ENCODE measurements at places on chromosomes 2 and 18.

DNA sequence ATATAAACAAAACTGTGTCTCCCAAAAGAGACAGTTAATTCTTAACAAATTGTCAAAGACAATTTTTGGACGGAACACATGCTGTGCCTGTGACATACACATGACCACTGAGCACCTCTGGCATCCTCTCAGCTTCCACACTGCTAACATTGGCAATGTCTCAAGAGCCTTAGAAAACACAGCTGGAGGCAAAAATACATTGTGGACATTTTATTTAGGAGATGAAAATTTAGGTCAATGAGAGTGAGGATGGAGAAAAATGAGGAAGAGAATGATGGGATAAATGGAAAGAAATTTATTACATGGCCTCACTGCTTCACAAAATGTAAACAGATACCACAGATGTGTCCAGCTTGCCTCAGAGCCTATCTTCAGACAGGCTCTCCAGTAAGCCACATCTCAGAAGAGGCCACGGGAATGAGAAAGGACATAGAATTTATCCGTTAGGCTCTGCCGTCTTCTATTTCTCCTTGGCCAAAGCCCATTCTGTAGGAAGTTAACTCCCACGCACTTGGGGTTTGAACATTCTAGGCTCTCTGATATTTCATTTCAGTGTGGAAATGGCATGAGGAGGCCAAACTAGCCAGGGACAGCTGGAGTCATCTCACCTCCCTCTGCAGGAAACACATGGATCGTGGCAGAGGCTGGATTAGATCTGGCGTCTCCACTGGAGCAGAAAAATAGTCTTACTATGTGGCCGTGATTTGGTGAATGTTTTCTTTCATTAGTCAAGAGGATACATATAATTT, 519.4 kb upstream of the DSEL start:
- DNase-seq, result no peak

GRCh38 chr2:10132596-10132995, 10.1 kb downstream of the RRM2 start:
- DNase-seq, result no peak

GRCh38 chr18:75915941-75916623, 488.6 kb upstream of the SMIM21 start:
- DNase-seq, result no peak

DNA sequence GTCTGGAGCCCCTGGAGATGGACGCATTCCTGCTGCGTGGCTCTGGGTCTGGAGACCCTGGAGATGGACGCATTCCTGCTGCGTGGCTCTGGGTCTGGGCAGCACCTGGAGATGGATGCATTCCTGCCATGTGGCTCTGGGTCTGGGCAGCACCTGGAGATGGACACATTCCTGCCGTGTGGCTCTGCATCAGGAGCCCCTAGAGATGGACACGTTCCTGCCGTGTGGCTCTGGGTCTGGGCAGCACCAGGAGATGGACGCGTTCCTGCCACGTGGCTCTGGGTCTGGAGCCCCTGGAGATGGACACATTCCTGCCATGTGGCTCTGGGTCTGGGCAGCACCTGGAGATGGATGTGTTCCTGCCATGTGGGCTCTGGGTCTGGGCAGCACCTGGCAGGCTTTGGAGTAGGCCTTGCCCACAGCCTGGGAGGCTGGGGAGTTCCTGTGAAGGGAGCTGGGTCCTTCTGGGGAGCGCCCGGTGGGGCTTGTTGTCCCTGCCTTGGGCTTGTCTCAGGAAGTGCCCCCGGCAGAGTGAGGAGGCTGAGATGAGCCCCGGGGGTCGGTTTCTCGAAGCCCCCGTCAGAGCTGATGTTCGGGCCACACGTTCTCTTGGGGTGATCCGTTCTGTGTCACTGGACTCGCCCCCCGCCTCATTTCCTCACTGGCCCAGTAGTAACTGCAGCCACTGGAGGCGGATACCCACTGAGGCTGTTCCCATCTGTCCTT, 41.0 kb downstream of the SH3BP4 start:
- DNase-seq, result no peak

- DNase-seq, result no peak
These were observed 102.7 kb downstream of the MAP2 start for GRCh38 chr2:209526561-209526960.

DNA sequence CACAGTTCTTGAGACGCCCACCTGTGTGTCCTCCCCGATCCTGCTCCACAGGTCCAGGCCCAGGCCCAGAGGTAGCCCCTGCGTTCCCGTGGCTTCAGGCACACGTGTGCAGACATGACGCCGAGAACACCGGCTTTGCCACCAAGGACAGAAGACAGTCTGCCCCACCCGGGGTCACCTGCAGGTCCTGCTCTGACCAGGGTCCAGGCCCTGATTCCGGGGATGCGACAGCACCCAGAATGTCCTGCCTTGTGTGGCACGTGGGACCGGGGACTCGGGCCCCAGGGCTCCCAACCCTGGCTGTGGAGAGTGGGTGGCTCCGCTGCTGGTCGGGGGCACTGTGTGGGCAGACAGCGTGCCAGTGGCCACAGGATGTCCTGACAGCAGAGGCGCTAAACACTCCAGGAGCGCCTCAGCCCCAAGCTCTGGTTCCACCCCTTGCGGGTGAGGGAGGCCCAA, 36.9 kb downstream of the ADI1 start:
- DNase-seq, result no peak

DNA sequence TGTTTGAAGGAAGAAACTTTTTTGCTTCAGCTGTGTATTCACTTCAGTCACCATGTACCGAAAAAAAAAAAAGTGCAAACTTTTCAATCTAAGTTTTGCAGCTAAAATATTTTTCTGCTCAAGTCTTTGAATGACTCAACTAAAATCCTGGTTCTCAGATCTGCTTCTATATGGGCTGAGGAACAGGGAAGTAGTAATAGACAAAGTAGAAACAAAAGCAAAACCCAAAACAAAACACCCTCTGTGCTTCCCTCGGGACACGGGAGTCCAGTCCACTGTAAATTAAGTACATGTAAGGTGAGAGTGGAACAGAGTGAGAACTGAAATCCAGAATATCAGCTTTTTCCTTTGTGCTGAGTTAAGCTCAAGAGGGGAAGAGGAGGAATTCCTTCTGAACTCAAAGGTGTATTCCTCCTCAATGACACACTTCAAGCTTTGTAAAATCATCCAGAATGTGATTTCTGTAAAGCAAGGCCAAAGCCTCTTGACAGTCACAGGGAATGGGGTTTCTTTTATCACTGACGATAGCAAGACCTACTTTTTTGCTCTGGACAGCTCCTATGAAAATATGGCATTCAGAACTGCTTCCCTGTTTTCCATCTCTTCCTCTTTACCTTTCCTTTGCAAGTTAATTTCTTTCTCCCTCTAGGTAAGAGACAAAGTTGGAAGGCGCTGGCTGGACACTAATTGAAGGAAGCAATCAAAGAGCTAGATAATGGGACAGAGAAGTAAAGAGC, 433.5 kb upstream of the MMADHC start:
- DNase-seq, result no peak

DNA sequence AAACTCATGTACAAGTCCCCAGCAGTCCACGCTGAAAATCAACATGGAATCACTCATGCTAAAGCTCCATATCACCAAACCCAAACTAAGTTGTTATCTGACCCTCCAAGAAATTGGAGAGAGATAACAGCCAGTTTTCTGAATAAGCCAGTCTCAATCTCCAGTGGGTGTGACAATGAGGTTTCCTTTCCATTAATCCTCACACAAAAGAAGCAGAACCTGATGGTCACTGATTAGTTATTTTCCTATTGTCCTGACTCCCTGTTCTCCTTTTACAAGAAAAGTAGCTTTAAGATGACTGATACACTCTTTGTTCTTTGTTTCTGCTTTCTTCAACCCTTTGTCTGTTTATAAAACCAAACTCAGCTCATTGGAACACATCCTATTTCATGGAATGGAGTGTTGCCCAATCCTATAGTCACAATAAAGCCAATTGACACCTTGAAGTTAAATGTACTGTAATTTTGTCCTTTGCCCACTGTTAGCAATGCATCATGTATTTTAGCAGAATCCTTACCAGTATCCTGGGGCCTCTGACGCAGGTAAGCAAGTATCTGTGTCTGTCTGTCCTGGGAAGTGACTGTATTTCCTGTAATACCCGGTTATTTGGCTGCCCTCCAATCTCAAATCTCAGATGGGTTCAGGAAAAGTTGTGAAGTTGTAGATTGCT, 30.6 kb upstream of the SH3RF3 start:
- no peak for DNase-seq

DNA sequence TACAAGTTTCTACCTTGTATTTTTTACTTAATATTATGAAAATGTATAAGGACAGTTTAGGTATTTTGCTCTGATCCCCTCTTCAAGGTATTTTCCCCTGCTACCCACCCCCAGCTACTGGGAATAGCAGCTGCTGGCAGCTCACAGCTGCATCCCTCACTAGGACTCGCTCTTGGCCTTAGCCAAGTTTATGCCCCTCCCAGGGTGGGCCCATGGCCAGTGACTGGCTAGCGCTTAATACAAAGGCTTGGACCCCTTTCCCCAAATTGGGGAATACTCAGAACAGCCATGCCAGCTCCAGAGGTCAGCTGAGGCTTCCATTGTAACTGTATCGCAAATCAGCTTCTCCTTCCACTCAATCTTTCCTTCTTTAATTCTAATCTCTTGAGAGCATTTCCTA, 131.3 kb downstream of the GFPT1 start:
- no peak for DNase-seq

- DNase-seq, result no peak
These were observed 390.0 kb downstream of the STK39 start for GRCh38 chr2:167857416-167857815.

DNA sequence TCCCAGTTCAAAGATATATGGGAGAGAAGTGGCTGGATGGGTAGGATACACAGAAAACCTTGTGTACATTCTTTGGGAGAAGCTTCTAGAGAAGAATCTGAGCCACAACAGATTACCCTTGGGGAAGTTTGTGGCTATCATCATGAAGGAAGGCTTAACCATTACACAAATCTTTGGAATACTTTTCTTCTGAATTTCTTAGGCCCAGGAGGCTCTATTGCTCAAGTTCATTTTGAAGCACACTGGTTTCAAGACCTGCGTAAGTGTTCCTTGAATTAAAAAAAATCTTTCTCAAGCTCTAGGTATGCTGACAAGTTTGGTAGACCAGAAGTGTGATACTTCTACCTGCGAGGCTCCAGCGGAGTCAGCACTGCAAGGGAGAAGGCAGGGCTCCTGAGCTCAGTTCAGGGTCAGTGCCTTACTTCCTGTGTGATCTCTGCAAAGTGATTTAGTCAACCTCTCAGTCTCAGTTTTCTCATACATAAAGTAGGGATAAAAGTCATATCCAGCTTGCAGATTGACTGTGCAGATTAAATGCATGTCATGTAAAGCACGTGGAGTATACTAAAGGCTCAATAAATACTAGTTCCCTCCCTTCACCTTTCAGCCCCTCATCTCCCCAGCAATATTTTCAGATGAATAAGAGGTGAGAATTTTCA, 438.6 kb downstream of the DLGAP1 start:
- no peak for DNase-seq

- no peak for DNase-seq
These were observed 4.7 kb upstream of the ZNF516 start for GRCh38 chr18:76499637-76500340.

DNA sequence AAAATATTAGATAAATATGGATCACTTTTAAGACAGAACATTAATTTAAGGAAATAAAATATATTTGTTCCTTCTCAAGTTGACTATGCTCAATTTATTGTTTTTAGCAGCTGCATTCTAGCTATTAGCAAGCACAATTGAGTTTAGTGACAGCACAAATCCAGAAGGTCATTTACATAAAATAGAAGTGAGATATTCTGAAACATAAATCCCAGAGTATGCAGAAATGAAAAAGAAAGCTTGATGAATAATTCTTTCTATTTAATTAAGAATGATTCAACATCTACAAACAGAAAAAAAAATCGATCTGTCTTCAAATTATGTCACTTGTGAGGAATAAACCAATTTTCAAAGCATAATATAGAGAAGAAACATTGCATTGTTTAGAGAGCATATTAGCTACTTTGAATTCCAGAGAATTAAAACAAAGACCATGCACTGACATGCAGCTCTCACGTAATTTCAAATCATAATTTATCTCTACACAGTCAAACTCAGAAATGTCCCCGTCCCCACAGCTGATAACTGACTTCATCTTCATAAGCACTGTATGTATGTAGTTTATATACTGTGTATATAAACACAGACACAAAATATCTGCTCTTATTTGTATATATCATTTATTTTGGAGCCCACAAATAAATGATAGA, 458.4 kb downstream of the TMX3 start:
- no peak for DNase-seq

DNA sequence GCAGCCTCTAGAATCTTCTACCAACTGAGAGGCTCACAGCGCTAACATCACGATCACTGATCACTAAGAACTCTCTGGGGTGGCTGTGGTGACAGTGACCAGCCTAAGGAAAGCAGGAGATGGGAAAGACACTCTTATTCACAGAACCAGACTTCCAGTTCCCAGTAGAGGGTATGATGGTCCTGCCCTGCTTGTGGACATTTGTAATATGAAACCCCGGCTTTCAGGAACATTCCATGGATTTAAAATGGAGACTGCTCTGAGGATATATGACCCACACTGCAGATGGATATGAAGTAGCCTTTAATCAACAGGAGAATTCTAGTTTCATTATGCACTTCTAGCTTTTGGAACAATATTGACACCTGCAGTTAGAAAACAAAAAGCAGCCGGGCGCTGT, 131.8 kb downstream of the AFF3 start:
- DNase-seq, result no peak

GRCh38 chr18:68791801-68792200, 6.1 kb upstream of the CCDC102B start:
- DNase-seq, result no peak

- no peak for DNase-seq
These were observed 166.6 kb downstream of the RNF144A start for GRCh38 chr2:7083580-7084509.

GRCh38 chr2:86274918-86275275, 62.5 kb downstream of the REEP1 start:
- DNase-seq, result no peak

DNA sequence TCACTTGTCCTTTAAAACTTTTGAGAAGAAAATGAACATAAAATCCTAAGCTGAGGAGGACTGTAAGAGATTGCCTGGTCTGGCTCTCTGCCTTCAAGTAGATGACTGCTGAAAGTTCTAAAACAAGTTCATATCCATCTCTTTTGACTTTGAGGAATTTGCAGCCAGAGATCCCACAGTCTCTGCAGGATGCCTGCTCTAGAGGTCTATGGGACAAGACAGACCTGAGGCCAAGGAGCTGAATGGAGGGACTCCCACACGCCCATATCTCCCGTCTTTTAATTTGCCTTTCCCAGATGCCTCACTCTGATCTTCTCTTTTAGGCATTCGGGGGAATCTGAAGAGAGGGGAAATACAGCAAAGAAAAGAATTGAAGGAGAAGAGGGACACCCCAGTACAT, 255.9 kb upstream of the RASGRP3 start:
- DNase-seq, result no peak

DNA sequence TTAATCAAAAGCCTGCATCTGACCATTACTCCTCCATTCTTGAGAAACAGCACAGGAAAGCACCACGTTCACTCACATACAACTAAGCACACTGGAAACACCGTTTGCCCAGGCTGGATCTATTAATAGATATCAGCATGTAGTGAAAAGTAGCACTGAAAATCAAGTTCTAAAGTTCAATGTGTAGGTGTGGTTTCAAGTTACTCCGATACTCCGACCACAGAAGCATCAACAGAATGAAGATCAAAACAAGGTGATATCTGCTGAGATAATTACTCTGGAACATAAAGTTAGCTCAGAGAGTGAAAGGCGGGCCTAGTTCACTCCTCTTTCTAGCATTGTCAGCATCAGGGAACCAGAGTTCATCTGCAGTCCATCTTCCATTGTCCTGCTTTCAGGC, 1367.4 kb upstream of the ACVR2A start:
- no peak for DNase-seq
